Kidney tubule cell (primary cell): ENCODE measurements at places on chromosomes 13 and 19.

- DNase-seq = no peak
Observed at GRCh38 chr19:1446713-1447481, 3.0 kb upstream of the APC2 start.

- peak; percentile 88 for DNase-seq
Observed at GRCh38 chr19:19366434-19367396, 38.8 kb upstream of the GATAD2A start.

DNA sequence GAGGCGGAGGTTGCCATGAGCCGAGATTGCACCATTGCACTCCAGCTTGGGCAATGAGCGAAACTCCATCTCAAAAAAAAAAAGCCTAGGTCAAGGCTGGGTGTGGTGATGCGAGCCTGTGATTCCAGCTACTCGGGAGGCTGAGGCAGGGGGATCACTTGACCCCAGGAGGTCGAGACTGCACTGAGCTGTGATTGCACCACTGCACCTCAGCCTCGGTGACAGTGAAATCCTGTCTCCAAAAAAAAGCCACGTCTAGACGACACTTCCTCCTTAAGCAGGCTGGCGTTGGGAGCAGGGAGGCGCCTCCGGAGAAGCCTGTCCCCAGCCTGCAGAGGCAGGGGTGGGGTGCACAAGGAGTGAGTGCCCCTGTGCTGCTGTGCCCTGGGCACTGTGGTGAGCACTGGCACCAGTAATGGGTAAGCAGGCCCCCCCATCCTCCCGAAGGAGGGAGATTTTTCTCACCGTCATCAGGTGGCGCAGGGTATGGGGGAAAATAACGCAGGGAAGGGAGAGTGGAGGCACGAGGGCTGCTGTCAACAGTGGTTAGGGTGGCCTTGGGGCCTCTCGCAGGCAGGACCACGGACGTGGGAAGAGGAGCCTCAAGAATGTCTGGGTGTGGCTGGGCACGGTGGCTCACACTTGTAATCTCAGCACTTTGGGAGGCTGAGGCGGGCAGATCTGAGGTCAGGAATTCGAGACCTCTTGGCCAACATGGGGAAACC, 706 bp downstream of the P2RY11 start:
- DNase-seq = peak; percentile 20

GRCh38 chr13:88085036-88085435, 413.9 kb downstream of the SLITRK5 start:
- peak; percentile 53 for DNase-seq

DNA sequence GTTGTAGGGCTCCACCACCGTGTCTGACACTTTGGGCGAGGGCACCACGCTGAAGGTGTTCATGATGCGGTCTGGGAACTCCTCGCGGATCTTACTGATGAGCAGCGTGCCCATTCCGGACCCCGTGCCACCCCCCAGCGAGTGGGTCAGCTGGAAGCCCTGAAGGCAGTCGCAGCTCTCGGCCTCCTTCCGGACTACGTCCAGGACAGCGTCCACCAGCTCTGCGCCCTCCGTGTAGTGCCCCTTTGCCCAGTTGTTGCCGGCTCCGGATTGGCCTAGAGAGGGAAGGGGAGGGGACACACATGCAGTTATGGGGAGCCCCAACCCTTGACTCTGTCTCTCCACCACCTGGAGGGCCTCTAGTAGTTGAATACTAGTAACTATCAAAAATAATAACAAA, 6.2 kb downstream of the TUBB4A start:
- DNase-seq = no peak

DNA sequence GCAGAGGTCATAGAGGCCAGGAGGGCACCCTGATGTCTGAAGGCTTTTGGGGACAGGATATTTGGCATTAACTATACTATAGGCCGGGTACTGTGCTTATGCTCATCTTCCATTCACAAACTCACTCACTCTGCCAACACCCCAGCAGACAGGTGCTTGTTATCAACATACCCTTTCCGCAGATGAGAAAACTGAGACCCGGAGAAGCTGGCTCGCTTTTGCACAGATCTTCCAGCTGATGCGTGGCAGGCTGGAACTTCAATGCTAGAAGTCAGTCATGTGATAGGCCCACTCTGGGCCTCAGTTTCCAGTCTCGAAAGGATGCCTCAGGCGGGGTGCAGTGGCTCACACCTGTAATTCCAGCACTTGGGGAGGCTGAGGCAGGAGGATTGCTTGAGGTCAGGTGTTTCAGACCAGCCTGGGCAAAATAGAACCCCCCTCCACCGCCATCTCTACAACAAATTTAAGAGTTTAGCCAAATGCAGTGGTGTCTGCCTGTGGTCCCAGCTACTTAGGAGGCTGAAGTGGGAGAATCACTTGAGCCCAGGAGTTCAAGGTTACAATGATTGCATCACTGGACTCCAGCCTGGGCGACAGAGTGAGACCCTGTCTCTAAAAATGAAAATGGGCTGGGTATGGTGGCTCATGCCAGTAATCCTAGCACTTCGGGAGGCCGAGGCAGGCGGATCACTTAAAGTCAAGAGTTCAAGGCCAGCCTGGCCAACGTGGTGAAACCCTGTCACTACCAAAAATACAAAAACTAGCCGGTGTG, 9.5 kb downstream of the CNN1 start:
- DNase-seq = no peak

GRCh38 chr13:64276232-64276631, 2860.6 kb upstream of the PCDH20 start:
- no peak for DNase-seq

GRCh38 chr19:3748965-3749364, 12.5 kb downstream of the APBA3 start:
- no peak for DNase-seq

DNA sequence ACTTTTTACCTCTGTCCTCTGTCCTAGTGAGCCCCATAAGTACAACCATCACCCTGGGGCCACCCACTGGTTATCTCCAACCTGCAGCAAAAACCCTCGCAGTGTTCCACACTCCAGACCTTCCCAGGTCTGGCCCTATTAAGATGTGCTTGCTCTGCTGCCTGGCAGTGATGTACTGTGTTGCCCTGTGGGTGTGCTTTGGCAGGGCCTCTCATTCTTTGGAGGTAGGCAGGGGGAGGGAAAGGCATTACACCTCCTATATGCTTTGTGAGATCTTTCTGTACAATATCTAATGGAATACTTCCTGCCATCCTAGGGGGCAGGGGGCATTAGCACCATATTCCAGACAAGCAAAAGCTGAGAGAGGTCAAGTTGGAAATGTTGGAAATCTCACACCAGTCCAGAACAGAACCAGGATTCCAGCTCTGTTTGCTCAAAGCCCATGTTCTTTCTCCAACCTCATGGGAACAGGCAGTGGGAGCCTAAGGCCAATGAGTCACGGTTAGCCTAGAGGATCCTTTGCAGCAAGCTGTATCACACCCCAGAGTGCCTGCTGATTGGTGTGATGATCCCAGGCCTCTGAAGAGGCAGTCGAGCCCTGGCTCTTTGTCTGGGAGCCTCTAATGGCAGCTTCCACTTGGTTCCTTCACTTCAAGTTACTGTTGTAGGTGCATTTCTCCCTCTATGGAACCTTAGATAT, 59.7 kb upstream of the UBL3 start:
- DNase-seq = peak; percentile 35

DNA sequence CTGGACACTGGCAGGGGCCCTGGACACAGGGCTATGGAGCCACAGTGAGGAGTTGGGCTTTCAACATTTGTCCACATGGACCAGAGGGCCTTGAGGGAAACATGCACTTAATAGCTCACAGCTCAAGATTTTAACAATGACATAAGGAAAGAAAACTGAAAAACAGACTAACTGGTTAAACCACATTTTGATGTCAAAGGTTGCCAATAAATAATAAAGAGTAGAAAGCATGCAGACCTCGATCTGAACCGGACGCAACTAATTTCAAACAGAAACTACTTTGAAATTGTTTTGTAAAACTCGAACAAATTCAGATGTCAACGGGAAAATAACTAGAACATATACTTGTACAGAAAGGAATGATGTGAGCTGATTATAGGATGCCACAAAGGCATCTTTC, 15.5 kb upstream of the ZNF888 start:
- no peak for DNase-seq

DNA sequence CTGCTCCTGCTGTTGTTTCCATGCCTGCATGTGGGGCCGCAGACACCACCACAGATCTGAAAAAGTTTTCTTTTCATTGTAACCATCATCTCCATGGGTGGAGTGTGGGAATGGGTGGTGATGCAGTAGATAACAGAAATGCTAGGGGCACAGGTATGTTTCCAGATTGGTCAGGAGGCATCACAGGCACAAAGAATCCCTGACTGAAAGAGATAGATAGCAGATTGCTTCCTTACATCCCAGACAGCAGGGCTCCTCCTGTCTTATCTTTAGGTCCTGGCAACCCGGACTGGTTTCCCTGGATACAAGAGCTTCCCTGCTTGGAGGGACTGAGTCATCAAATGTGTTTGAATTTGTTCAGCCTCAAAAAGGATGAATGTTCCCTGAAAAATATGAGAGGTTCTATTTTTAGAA, 1937.6 kb downstream of the PCDH9 start:
- no peak for DNase-seq

DNA sequence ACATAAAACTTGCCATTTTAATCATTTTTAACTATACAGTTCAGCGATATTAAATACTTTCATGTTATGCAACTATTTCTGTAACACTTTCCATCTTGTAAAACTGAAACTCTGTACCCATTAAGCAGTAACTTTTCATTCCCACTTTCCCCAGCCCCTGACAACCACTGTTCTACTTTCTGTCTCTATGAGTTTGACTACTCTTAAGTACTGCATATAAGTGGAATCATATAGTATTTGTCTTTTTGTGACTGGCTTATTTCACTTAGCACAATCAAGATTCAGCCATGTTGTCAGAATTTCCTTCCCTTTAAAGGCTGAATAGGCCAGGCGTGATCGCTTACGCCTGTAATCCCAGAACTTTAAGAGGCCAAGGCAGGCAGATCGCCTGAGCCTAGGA, 56.2 kb downstream of the ARHGAP35 start:
- DNase-seq = no peak

GRCh38 chr13:46149272-46150133, 32.5 kb downstream of the LCP1 start:
- DNase-seq = peak; percentile 64

DNA sequence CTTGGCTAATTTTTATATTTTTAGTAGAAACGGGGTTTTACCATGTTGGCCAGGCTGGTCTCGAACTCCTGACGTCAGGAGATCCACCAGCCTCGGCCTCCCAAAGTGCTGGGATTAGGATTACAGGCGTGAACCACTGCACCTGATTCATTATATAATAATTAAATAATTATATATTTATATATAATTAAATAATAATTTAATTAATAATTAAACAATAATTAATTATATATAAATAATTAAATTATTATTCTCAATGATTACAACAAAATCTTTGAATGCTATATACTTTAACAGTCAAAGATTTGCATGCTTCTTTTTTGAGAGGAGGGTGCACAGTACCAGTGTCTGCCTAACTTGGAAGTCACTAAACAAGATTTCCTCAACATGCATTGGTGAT, 872.3 kb downstream of the EFNB2 start:
- no peak for DNase-seq

GRCh38 chr13:49630580-49630979, 2.3 kb downstream of the ARL11 start:
- no peak for DNase-seq

GRCh38 chr13:99308471-99309087, 1.4 kb upstream of the GPR183 start:
- DNase-seq = peak; percentile 59

DNA sequence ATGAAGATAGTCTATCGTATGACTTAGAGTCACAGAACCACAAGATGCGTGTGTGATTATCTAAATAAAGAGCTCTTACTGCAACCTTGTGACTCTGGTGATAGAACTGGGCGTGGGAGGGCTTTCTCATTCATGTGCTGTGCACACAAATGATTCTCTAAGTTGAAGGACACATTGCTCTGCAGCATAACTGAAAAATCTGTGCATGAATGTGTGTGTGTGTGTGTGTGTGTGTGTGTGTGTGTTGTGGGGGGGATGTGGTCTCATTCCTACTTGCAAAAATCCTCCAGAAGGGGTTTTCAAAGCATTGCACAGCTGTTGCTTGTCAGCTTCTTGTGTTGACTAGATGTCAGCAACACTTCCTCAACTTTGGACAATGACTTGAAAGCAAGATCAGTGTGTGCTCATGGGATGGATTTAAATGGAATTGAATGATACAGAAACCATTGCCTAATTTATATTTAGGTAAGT, 22.4 kb downstream of the LRCH1 start:
- no peak for DNase-seq

GRCh38 chr19:32233091-32233490, 112.3 kb upstream of the ZNF507 start:
- no peak for DNase-seq

DNA sequence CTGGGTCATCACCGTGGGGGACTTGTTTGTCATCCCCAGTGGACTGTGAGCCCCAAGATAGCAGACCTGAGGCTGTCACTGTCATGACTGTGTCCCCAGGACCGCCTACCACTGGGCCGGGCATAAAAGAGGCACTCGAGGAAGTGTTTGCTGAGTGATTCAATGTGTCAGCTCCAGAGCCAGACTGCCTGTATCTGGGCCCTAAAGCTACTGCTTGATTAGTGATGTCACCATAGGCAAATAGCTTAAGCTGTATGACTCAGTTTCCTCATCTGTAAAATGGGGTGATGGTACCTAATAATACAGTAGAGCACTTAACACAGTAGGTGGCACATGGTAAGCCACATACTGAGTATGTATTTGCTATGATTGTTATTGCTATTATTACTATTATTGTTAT, 11.2 kb upstream of the CEACAM19 start:
- peak; percentile 58 for DNase-seq

DNA sequence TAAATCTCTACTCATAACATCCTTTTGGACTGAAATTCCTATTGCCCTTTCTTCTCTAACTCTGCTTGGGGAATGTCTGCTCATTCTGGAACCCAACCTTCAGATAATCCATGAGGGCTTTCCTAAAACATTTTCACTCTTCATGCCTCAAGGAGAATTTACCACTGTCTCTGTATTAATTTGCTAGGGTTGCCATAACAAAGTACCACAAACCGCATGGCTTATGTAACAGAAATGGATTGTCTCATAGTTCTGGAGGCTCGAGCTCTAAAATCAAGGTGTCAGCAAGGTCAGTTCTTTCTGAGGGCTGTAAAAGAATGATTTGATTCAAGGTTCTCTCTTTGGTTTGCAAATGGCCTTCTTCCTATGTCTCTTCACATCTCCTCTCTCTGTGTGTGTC, 209.7 kb downstream of the LACC1 start:
- no peak for DNase-seq

- DNase-seq = no peak
Observed at GRCh38 chr19:17109962-17110598, 34.5 kb downstream of the MYO9B start.
